ENCODE measurements at places on chromosomes 16 and 17.

DNA sequence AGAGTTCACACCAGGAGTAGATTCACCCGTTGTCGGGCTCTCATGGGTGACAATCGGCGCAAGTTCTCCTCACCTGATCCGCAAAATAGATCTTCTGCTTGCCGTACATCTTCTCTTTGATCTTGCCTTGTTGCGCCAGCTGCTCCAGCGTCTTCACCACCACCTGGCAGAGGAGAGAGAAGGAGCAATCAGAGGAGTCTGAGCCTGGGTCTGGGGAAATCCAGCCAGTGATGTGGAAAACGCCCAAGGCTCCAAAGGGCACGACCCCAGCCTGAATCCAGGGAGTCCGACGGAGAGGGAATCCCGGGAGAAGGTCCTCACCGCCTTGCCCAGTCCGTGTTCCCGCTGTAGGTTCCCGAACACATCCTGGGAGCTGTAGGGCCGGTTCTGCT is 393 bp downstream of the PSMC3IP start:
- no peak for DNase-seq

GRCh38 chr17:75105126-75106080 is 4.4 kb upstream of the ARMC7 start:
- peak; percentile 18 for DNase-seq

DNA sequence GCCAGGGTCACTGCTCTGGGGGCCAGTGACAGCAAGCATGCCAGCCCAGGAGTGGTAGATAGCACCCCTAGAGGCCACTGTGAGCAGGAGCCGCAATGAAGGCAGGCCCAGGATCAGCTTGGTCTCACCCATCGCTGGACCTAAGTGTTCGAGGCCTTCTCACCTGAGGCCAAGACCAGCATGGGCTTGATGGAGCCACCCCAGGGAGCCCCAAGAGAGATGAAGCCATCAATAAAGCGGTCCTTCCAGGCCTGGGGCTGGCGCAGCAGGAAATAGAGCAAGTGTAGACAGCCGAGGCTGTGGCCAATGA is 1.8 kb downstream of the LCAT start:
- peak; percentile 54 for DNase-seq

DNA sequence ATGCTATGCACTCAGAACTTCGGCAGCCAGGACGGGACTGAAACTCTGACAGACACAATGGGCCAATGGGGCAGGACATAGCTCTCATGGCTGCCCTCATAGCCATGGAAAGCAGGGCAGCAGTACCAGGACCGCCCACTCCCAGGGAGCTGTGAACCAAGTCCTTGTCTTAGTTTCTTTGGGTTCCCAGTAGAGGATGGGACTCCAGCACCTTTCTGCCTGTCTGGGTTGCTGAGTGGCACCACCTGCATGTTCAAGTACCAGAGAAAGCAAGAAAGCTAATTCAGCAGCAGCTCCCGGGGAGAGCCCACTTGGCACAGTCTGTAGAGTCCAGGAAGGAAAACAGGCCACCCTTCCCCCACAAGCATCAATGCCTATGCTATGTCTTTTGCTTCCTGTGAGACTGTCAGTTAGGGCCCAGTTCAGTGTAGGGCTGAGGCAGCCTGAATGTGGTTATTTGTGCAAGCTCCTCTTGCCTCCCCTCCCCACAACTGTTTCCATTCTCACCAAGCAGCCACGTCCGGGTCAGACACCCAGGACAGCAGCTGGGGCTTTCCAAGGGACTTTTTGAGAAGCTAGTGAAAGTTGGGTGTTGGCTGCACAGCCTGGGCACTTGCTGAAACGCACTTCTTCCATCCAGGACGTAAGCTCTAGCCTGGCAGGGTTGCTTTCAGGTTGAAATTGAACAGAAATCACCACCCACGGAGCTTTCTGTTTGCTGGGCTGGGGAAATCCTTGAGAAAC is 7.8 kb downstream of the SUPT4H1 start:
- peak; percentile 74 for DNase-seq

DNA sequence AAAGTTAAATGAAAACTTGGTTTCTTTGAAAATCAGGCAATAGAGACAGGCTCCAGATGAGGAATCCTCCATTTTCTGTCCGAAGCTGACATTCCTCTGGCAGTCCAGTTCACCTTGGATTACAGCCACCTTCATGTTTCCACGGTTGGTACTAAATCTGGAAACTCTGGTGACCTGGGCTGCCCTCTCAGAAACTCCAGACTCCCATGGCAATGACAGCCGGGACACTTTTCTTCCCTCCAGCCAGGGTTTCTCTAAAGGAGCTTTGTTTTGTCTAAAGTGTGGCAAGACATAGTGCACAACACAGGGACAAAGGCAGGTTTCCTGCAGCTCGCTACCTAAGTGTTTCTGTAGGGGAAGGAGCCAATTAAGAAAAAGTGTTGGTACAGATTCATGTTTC is 36.0 kb downstream of the CLUAP1 start:
- DNase-seq: no peak

DNA sequence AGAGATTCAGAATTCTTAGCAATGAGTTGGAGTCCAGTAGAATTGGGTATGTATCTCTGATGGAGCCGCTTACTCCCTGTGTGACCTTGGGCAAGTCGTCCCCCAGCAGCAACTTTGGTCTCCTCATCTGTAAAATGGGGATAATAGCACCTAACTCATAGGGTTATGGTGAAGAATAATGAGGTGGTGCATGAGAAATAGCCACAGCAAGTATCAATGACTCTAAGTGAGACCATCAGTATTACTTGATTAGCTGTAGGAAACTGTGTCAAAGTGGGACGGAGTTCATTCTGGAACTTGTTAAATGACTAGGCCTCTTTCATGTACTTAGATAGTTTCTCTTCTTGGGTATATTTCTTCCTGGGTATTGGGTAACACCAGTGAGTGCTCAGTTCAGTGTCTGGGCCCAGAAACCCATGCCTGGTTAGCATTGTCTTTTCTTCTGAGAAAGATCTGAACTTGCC is 6.4 kb downstream of the PRKCB start:
- DNase-seq: no peak

DNA sequence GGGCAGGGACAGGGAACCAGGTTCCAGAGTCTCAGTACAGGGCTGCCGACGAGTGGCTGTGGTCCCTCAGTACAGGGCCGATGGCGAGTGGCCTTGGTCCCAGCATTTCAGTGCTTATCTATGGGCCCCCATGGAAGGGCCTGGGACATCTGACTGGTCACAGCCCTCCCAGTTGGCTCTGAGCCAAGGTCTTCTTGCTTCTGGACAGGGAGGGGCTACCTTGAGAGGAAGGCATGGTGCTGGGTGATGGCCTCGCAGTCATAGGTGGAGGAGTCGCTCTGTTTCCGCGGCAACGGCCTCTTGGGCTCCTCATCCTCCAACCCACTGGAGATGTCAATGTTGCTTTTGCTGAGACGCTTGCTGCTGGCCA is 32.5 kb downstream of the PIMREG start:
- DNase-seq: no peak

DNA sequence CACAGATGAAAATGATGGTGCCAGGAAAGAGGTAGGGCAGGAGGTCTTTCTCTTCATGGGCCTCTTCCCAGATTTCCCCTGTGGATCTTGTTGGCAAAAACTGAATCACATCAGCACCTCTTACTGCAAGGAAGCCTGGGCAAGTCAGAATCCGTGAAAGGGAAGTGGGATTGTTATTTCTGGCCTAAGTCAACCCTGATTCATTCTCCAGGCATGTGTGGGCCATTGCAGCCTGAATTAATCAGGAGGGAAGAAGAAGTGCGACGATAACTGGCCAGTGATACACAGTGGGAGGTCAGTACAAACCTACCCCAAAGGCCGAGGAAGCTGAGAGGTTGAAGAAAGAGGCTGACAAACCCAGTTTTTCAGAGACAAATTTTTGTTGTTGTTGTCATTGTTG is 17.9 kb upstream of the NSMCE1 start:
- DNase-seq: no peak

- DNase-seq: no peak
Observed at GRCh38 chr16:72210555-72210954, 38.6 kb upstream of the PMFBP1 start.

DNA sequence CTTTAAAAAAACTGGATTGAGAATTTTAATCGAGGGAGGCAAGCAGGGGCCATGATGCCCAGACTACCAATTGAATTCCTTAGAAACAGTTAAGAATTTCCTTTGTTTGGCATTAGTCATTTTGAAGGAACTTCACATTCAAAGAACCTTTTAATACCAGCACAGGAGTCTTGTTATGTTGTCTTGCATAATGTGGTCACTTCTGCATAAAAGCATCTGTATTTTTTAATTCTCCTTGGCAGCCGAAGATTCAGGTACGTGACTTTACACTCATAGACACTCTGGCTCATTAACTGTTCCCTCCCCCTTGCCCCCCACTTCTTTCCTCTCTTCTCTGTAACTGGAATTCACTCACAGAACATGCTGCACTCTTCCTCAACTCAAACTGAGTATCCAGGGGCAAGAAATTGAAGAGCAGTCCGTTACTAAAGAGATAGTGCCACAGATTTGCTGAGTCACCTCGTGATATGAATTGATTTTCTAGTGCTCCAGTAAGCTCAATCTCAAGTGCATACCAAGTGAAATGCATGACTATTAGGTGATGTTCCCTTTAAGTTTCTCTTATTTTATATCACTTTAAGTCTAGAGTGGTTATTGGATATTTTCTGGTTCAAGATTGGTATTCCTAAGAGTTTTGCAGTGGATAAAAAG is 572.2 kb upstream of the SOX9 start:
- DNase-seq: no peak

- no peak for DNase-seq
Observed at GRCh38 chr17:58388302-58389190, 28.8 kb downstream of the RNF43 start.

GRCh38 chr17:41556931-41557330 is 14.9 kb downstream of the KRT9 start:
- no peak for DNase-seq

DNA sequence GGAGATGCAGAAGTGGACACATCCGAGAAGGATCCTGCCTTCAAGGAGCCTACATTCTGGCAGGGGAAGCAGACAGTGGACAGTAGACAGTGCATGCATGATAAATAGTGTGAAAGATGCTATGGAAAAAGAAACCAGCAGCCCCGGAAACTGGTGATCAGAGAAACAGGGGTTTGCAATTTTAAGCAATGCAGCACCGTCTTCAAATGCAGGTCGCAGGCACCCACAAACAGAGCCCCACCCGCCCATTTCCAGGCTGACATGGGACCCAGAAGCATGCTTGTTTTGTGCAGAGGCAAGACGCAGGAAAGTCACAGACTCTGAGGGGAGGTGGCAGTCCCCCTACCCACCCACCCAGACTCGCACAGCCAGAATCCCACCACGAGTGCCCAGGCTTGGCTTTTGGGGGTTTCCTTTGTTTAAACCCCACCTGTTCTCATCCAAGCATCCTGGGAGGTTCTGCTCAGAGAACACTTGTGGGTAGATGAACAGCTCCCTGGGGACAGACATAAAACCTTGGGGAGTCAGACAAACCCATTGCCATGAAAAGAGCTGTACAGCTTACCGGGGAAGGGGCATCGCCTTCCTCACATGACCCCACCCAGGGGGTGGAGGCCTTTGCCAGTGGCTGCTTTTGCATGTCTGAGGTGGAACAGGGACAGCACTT is 114.3 kb downstream of the MGAT5B start:
- peak; percentile 44 for DNase-seq

- no peak for DNase-seq
Observed at GRCh38 chr16:88012360-88012759, 61.1 kb downstream of the BANP start.

- DNase-seq: no peak
Observed at GRCh38 chr16:47213761-47214440, 70.2 kb upstream of the NETO2 start.

- DNase-seq: no peak
Observed at GRCh38 chr16:86297391-86297790, 212.9 kb upstream of the FOXF1 start.

DNA sequence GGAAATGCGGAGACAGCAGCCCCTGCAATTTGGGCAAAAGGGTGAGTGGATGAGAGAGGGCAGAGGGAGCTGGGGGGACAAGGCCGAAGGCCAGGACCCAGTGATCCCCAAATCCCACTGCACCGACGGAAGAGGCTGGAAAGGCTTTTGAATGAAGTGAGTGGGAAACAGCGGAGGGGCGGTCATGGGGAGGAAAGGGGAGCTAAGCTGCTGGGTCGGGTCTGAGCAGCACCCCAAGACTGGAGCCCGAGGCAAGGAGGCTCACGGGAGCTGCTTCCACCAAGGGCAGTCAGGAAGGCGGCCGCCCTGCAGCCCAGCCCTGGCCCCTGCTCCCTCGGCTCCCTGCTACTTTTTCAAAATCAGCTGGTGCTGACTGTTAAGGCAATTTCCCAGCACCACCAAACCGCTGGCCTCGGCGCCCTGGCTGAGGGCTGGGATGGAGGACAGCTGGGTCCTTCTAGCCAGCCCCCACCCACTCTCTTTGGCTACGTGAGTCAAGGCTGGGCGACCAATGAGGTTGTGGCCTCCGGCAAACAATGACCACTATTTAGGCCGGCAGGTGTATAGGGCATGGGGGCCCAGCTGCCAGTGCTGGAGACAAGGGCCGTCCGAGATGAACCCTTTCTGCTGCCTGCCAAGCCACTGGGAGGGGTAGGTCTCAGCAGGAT is 507 bp downstream of the SERPINF1 start:
- no peak for DNase-seq

GRCh38 chr16:55539488-55539887 is 27.0 kb upstream of the CAPNS2 start:
- DNase-seq: no peak

- DNase-seq: no peak
Observed at GRCh38 chr16:49338611-49339265, 34.9 kb upstream of the C16orf78 start.

DNA sequence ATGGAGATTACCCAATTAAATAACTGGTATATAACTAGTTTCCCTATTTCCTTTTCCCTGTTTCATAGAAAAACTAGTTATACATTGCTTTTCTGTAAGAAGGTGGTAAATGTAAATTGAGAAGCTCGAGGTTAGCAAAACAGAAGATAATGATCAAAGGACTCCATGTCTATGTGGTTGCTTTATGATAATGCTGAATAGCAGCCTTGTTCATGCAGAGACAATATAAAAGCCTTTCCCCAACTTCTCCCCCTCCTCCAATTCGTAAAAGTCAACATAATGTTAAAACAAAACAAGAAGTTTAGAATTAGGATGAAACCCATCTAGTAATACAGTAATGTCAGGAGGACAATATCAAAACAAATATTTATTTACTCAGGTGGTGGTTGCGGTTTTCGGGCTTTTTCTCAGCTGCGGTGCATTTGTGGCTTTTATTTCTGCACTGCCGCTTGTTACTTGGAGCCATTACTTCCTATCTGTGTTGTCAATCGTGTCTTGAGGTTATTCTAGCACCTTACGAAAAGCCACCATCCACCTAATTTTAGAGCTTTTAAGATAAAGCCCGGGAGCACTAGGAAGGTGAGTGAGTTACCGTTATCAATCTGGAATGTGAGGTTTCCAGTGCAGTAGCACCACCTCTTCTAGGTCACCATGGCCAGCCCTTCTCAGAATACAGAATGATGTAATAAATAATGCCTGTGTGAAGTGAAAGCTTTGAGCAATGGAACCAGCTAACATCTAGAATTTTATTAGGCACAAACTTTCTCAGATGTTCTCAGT is 297.5 kb downstream of the CDH13 start:
- DNase-seq: peak; percentile 71

Data from CD8-positive, alpha-beta T cell (primary cell).